ENCODE measurements at places on chromosomes 5 and 9. TPM values are rescaled to one million over a fixed set of nuclear protein-coding genes. Genes with fewer than 3 reads are reported as not detected.

TMEM38B gene
- total RNA-seq, result 11.8 TPM

GRCh38 chr5:160460377-160461049 is 38.9 kb downstream of the PTTG1 start:
- H3K27ac ChIP-seq, result no peak overlapping the region
- H3K4me1 ChIP-seq, result peaks cover 2% of the 10 kb centered on the region
- H3K4me3 ChIP-seq, result no peak overlapping the region
- no peaks in the 10 kb centered on the region for H3K36me3 ChIP-seq
- no peaks in the 10 kb centered on the region for H3K27me3 ChIP-seq

- no peaks in the 10 kb centered on the region for H3K36me3 ChIP-seq
- H3K4me1 ChIP-seq, result peaks cover 6% of the 10 kb centered on the region
- DNase-seq, result no peak
- H3K27ac ChIP-seq, result no peak overlapping the region
- H3K4me3 ChIP-seq, result no peak overlapping the region
Observed at GRCh38 chr9:130450344-130451003, 5.7 kb downstream of the ASS1 start.

PPP3R2 gene
- 2.2 TPM for total RNA-seq

GRCh38 chr5:121693864-121694263 is 157.8 kb upstream of the FTMT start:
- no peaks in the 10 kb centered on the region for H3K4me1 ChIP-seq
- DNase-seq, result no peak
- no peak overlapping the region for H3K4me3 ChIP-seq
- no peaks in the 10 kb centered on the region for H3K27me3 ChIP-seq
- H3K36me3 ChIP-seq, result no peaks in the 10 kb centered on the region

SLC25A46 gene
- 31.6 TPM for total RNA-seq

DNA sequence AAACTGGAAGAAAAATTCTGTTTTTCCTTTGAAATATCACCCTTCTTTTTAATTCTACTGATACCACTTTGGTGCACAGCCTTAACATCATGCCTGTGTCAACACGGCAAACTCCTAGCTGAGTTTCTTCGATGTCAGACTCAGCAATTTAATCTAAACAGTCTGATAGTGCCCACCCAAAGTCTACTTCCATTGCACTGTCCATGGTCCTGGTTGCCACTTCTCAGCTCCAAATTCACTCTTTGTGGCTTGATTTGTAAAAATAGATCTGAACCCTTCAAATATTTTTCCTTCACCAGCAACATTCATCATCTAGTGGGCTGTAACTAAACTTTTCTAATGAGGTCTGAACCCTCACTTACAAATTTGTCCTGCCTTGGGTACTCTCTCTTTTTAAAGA is 107.8 kb downstream of the NUDT12 start:
- peaks cover 8% of the 10 kb centered on the region for H3K4me1 ChIP-seq
- DNase-seq, result no peak
- no peak overlapping the region for H3K4me3 ChIP-seq
- no peaks in the 10 kb centered on the region for H3K36me3 ChIP-seq

DNA sequence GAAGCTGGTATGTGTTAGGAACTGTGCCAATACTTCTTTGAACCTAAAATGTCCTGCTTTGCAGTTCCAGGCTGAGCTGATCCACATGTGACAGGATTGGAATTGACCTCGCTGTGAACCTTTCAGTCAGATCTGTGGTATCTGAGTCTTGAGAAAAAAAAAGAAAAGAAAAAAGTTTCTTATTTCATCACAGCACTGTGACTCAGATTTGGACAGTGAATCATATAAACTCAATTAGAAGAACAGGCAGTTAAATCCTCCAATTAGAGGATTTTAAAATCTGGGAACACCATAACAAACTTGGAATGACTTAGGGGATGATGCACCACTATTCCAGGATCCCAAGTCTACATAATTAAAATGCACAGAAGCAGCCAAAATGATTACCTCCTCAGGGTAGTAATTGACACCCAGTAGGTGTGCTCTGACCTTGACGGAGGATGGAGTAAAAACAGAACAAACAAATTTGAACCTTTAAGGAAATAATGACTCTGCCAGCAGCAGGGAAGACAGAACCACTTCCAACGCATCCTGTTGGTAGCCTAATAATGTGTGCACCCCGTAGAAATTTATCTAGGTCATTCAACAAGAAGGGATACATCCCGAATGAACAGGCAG is 57.8 kb upstream of the RAI14 start:
- H3K27ac ChIP-seq, result no peak overlapping the region
- no peak overlapping the region for H3K4me3 ChIP-seq
- DNase-seq, result no peak
- no peaks in the 10 kb centered on the region for H3K36me3 ChIP-seq
- peaks cover 1% of the 10 kb centered on the region for H3K27me3 ChIP-seq
- peaks cover 3% of the 10 kb centered on the region for H3K4me1 ChIP-seq

- no peak overlapping the region for H3K27ac ChIP-seq
- no peaks in the 10 kb centered on the region for H3K27me3 ChIP-seq
- H3K4me3 ChIP-seq, result no peak overlapping the region
- H3K36me3 ChIP-seq, result peaks cover 23% of the 10 kb centered on the region
- no peak for DNase-seq
- peaks cover 14% of the 10 kb centered on the region for H3K4me1 ChIP-seq
Observed at GRCh38 chr9:99058964-99059921, 45.7 kb upstream of the TGFBR1 start.

GRCh38 chr5:2909035-2909434 is 157.6 kb upstream of the IRX2 start:
- peaks cover 3% of the 10 kb centered on the region for H3K36me3 ChIP-seq
- no peak overlapping the region for H3K27ac ChIP-seq
- DNase-seq, result no peak
- H3K4me1 ChIP-seq, result no peaks in the 10 kb centered on the region
- no peak overlapping the region for H3K4me3 ChIP-seq

DNA sequence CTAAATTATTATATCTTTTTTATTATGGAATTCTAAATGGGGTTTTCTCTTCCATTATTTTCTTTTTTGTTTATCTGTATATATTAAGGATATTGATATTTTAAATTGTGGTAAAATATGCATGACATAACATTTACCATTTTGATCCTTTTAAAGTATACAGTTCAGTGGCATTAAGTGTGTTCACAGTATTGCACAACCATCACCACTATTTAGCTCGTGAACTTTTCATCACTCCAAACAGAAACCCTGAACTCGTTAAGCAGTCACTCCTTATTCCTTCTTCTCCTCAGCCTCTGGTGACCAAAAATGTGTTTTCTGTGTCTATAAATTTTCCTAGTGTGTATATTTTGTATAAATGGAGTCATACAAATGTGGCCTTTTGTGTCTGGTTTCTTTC is 188.2 kb downstream of the CCDC171 start:
- no peaks in the 10 kb centered on the region for H3K27me3 ChIP-seq
- no peak overlapping the region for H3K4me3 ChIP-seq
- H3K36me3 ChIP-seq, result no peaks in the 10 kb centered on the region
- H3K4me1 ChIP-seq, result peaks cover 3% of the 10 kb centered on the region
- no peak for DNase-seq

DNA sequence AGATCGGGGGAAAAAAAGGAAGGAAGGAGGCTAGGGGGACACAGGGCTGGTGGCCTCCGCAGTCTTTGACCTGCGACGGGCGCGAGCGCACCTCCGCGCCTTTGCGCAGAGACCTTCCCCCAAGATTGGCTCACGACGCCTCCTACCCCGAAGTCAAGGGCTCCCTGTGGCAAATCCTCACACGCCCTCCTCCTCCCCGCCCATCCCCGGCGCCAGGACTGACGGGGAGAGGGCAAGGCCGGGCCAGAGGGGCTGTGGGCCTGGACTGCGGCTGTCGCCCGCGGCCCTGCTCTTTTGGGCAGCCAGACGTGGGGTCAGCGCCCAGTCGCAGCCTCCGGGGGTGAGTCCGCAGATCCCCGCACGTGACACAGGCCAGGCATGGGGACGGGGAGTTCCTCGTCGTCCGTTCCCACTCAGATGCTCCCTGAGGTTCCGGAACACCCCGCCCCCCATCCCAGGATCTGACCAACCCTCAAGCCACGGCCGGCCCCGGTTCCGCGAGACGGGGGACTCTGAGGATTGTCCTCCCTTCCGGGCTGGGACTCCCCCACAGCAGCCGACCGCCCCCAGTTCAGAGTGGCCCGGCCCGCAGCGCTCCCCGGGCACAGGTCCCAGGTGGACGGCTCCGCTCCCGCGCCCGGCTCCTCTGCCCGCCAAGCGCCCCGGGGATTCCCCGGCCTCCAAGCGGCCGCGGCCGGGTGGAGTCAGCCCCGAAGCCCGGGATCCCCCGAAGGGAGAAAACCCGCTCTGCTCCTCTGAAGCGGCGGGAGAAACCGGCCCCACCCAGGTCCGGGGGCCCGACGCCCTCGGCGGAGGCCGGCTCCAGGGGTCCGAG is 543 bp upstream of the ANKRD33B start:
- H3K36me3 ChIP-seq, result no peaks in the 10 kb centered on the region
- no peak overlapping the region for H3K27ac ChIP-seq
- peaks cover 5% of the 10 kb centered on the region for H3K4me1 ChIP-seq
- H3K4me3 ChIP-seq, result no peak overlapping the region
- peaks cover 17% of the 10 kb centered on the region for H3K27me3 ChIP-seq
- peak; percentile 20 for DNase-seq

DNA sequence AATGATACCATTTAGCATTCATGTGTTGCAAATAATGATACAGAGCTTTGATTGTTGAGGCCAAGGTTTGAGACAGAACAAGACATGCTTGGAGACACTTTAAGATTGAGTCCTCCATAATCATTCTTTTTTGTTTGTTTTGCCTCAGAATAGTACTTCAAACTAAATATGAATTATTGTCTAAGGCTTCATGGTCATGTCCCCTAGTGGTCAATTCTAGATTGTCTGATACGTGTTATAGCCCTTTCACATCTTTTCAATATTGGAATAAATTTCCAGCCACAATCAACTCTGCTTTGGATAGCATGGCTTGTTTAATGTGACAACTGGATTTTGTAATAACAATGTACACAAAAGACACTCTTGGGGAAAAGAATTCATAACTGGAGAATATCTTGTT is 64.2 kb downstream of the PRLR start:
- no peak overlapping the region for H3K4me3 ChIP-seq
- no peak overlapping the region for H3K27ac ChIP-seq
- H3K36me3 ChIP-seq, result no peaks in the 10 kb centered on the region

HK3 gene
- total RNA-seq, result 0.51 TPM

TAS2R1 gene
- total RNA-seq, result not detected

GRCh38 chr5:14178091-14178490 is 34.9 kb downstream of the TRIO start:
- H3K4me1 ChIP-seq, result peaks cover 55% of the 10 kb centered on the region
- peaks cover 5% of the 10 kb centered on the region for H3K27me3 ChIP-seq
- no peak overlapping the region for H3K4me3 ChIP-seq
- H3K27ac ChIP-seq, result no peak overlapping the region
- no peaks in the 10 kb centered on the region for H3K36me3 ChIP-seq

DNA sequence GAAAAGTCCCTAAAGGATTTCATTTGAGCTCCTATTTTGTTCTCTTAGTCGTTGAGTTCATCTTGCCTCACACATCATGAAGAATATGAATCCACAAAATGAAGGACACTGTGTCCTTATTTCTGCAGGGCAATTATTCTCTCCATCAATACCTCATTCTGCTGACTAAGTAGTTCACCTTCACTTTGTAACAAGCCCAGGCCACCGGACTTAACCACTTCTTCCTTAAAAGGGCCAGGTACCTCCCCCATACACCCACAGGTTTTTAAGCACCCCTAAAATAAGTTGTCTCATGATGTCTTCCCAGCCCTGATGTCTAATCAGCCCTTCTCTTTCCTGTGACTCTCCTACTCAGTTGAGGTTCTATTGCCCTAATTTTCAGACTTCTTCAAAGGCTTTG is 67.1 kb upstream of the PLPP6 start:
- peaks cover 49% of the 10 kb centered on the region for H3K4me1 ChIP-seq
- H3K4me3 ChIP-seq, result no peak overlapping the region
- DNase-seq, result no peak
- H3K27ac ChIP-seq, result peak overlapping the region; percentile 48
- H3K27me3 ChIP-seq, result no peaks in the 10 kb centered on the region

KIF27 gene
- total RNA-seq, result 6.5 TPM

DNA sequence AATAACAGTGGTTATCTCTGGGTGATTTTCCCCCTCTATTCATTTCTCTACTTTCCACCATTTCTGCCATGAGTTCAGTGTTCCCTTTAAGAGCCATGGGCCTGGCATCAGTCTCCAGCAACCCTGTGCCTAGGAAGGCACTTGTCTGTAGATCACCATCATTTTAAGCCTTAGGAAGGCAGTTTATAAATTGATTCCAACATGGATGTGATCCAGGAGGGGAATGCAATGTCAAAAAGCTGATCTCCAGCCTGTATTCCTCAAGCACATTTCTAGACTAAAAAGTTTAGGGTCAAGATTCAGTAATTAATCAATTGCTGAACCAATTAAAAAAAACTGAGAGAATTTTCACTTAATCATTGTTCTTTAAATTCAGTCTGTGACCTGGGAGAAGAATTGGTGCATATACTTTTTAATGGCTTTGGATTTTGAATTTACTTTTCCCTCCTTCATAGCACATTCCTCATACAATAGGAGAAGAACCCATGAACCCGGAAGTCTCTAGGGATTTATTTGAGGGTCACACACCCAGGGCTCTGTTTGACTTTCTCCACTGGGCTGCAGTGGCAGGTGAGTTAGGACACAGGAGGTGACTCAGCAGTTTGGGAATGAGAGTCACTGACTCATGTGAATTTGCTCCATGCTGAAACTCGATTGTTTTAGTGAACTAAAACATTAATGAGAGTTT is 6.1 kb upstream of the ERMP1 start:
- DNase-seq, result no peak
- peaks cover 17% of the 10 kb centered on the region for H3K4me1 ChIP-seq
- H3K27me3 ChIP-seq, result peaks cover 9% of the 10 kb centered on the region
- H3K36me3 ChIP-seq, result no peaks in the 10 kb centered on the region

GRCh38 chr5:141960018-141960417 is 2.0 kb upstream of the PCDH12 start:
- DNase-seq, result peak; percentile 60
- H3K4me1 ChIP-seq, result peaks cover 61% of the 10 kb centered on the region
- H3K36me3 ChIP-seq, result peaks cover 3% of the 10 kb centered on the region

- DNase-seq, result no peak
- no peak overlapping the region for H3K27ac ChIP-seq
- peaks cover 15% of the 10 kb centered on the region for H3K36me3 ChIP-seq
- H3K27me3 ChIP-seq, result no peaks in the 10 kb centered on the region
- H3K4me3 ChIP-seq, result no peak overlapping the region
Observed at GRCh38 chr5:53089481-53089991, 20.0 kb downstream of the MOCS2 start.

CBY3 gene
- not detected for total RNA-seq

TMEM171 gene
- total RNA-seq, result not detected

DNA sequence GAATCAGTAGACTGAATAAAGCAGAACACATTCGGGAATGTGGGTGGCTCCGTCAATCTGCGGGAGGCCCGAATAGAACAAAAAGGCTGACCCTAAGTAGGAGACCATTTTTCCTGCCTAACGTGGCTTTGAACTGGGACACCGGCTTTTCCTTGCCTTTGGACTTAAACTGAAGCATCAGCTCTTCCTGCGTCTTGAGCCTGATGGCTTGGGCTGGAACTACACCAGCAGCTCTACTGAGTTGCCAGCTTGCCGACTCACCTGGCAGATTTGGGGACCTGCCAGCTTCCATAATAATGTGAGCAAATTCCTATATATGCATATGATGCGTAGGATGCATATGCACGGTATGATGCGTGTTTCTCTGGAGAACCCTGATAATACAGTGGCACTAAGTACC is 111.3 kb downstream of the DAPK1 start:
- H3K27me3 ChIP-seq, result peaks cover 9% of the 10 kb centered on the region
- no peak overlapping the region for H3K27ac ChIP-seq
- H3K4me3 ChIP-seq, result no peak overlapping the region
- H3K36me3 ChIP-seq, result peaks cover 11% of the 10 kb centered on the region
- peaks cover 18% of the 10 kb centered on the region for H3K4me1 ChIP-seq
